Uterus (tissue), 4 donors: ENCODE measurements at places on chromosomes 2 and 18.

DNA sequence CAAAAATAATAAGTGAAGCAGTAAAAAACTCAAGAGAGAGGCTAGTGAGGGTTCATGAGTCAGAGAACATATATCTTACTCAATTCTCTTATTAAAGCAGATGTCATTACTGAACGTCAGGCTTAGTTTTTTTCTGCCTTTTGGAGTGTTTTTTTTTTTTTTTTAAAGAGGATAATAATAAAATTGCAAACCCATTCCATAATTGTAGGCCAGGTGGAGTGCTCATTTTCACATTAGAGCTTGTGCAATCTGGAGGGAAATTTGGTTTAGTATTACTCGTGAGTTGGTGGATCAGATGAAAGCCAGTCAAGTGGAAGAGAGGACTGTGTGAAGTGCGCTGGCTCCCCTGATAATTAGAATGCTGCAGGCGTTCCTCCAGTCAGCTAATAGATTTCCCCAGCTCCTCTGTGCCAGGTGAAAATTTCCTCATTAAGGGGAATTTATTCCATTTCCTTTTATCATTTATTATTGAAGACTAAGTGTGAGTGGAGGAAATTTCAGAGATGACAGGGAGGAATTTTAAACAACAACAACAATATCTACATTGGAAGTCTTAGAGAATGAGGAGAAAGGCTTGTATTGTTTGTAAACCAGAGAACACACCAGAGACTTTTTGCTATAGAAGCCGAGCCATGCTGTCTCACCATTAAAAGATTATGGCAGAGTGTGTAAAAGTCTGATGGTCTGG lies 74.6 kb downstream of the CPS1 start:
- no peak for DNase-seq

DNA sequence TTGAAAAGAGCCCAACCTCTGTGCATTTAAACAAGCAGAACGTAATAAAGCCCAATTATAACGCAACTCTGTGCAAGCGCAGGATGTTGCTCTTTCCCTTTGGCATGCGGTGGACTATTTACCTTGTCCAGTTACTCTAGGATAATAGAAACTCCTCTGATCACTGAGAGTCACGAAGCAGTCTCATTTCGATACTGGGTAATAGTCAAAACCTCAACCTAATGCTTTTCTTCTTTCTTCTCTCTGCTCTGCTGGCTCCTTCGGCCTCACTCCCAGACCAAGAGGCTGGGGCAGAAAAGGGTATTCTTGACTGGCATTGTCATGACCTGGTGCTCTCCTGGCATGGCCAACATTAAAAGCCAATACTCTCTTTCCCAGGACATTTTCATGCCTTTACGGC lies 89.7 kb upstream of the GCFC2 start:
- DNase-seq: no peak

GRCh38 chr2:48600204-48600813 lies 17.3 kb upstream of the GTF2A1L start:
- no peak for DNase-seq

DNA sequence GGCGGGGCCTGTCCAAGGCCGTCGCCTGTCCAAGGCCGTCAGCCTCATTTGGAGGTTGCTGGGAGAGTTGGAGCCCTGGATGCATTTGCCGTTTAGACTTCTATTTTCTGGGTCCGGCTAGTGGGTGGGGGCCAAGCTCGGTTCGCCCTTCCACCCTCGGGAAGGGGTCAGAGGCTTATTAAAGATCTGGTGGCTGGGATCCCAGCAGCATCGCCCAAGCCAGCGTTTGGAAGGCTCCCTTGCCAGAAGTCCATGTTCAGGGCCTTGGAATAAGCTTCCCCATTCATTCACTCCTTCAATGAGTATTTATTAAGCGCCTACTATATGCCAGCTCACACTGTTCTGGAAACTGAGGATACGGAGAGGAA lies 516 bp upstream of the DOCK10 start:
- DNase-seq: no peak

- DNase-seq: no peak
Measured at GRCh38 chr2:67039517-67040103, 357.5 kb upstream of the ETAA1 start.

DNA sequence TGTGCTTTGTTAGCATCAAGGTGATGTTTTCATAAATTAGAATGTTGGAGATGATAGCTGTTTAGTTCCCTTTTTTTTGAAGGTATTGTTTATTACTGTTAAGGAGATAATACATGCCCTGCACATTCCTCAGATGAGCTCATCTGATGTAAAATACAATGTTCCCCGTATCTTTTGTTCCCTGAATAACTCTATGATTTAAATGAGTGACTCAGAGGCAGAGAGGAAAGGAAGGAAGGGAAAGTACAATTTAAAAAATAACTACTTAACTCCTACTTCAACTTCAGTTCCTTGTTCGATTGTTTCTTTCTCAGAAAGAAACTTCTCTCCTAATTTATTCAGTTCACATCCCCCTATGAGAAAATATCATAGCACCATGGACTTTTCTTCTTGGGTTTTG lies 208.7 kb downstream of the KCNE4 start:
- DNase-seq: no peak

- DNase-seq: no peak
Measured at GRCh38 chr18:55404136-55404830, 183.7 kb downstream of the TCF4 start.

GRCh38 chr2:15348636-15349035 lies 212.5 kb downstream of the NBAS start:
- no peak for DNase-seq

- DNase-seq: no peak
Measured at GRCh38 chr2:164561991-164562390, 59.3 kb downstream of the GRB14 start.

- no peak for DNase-seq
Measured at GRCh38 chr2:160956243-160956802, 203.9 kb upstream of the TANK start.

GRCh38 chr18:48781163-48781987 lies 169.4 kb downstream of the SMAD7 start:
- peak; percentile 70 for DNase-seq

DNA sequence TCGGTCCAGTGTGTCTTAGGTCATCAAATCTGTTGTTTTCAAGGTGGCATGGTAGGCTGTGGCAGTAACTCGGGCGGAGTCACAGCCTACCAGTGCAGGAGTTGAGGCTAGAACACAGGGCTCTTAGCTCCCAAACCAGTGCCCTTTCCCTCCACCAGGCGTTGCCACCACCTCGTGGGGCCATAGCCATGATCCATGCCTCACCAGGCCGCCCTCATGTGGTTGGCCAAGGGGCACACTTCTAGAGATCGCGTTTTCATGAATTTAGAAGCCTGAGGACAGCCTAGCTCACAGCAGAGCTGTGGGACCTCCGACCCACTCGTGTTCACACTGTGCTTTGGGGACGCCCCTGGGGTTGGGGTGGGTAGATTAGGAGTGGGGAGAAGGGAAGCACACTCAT lies 10.6 kb downstream of the SEC11C start:
- DNase-seq: no peak

DNA sequence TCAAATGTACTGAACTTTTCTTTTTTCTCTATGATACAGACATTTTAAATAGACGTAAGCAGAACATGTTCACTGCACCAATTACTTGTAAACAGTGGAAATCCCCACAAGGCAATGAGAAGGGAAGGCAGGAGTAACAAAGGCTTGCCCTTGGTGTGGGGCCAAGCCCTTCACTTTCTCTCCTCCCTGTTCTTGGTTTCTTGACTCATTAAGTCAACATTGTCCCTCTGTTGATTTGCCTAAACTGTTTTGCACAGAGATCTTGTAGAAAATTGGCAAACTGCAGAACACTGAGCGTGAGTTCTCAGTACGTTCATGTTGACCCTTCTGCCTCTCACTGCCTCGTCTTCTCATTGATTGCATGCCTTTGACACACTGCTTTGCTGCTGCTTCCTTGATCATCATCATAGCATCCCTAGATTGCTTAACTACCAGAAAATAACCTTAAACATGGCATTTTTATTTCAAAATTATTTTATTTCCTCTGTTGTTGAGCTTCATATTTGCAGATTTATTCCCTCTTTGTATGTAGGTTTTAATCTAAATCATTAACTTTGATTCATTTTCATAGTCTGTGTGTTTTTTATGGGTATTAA lies 257.7 kb downstream of the PTGR3 start:
- no peak for DNase-seq

DNA sequence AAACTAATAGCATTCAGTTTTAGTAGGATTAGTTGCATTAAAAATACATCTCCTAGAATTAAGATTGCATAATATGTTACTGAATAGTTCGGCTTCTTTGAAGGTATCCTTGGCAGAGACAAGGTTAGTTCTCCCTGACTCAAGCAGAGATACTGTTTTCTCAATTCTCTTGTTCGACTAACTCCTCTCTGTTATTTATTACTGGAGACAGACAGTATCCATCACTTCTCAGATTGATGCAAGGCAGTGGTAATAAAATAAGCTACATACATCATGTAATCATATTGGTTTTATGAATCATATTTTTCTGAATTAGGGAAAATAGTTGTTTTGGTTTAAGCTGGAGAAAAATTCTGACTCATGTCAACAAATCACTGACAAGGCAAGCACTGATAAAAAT lies 134.8 kb downstream of the SLC8A1 start:
- no peak for DNase-seq

GRCh38 chr2:47708801-47709499 lies 74.0 kb upstream of the MSH6 start:
- DNase-seq: no peak

DNA sequence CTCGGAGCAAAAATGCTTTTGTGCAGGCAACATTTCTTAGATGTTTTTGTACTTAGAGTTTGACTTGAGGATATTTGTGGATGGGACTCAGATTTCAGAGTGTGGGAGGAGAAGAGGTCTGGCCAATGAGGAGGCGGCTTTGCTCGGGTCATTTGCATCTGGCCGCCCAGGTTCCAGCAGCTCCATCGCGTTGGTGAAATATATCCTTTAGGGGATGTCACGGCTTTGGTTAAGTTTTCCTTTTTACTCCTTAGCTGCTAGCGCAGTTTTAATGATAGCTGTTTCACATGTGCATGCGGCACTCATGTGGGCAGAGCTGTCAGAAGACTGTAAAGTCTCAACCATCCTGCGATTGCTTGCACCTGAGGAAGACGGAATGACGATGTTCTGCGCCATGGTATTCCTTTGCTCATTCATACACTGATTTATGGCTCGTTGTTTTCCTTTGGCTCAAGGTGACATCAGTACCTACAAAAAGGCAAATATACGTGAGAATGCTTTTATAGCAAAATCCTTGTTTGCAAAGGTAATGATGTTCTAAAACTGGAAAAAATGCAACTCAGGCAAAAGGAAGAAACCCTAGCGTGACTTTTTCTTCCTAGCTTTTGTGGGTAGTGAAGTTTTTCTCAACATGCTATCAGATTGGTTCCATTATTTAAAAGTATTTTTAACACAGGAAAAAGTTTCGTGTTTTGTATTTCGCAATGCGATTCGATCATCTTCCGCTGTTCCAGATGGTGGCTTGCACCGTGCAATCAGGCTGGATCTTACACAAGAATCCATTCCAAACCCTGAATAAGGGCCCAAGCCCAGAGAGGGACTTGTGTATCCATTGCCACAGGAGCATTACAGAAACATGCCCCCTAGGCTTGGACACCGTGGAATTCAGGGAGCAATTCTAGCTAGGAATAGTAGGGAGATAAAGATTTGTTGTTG lies 70.5 kb upstream of the ZNF516 start:
- DNase-seq: peak; percentile 86

GRCh38 chr2:134892282-134893035 lies 26.2 kb upstream of the CCNT2 start:
- DNase-seq: no peak

- no peak for DNase-seq
Measured at GRCh38 chr2:212842544-212843185, 304.1 kb upstream of the ERBB4 start.

GRCh38 chr2:70772486-70773155 lies 4.6 kb upstream of the ADD2 start:
- no peak for DNase-seq

- DNase-seq: no peak
Measured at GRCh38 chr2:105868060-105868459, 123.3 kb downstream of the NCK2 start.

DNA sequence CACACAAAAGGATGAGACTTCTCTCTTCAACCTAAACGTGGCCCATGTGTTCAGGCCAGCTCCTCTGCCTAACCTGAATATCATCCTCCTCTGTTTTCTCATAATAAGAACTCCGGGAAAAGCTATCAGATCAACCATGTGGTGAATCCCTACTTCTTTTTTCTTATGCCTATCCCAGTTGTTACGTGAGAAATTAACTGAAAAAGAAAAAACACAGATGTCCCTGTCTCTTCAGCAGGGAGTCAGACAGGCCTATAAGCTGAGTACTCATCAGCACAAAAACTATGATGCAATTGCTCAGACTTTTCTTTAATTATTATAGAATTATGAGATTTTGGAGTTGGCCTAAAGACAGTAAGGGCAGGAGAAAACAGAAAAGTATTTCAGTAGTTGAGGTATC lies 613.0 kb upstream of the FSHR start:
- DNase-seq: no peak

- no peak for DNase-seq
Measured at GRCh38 chr2:29449499-29449898, 334.3 kb downstream of the CLIP4 start.

DNA sequence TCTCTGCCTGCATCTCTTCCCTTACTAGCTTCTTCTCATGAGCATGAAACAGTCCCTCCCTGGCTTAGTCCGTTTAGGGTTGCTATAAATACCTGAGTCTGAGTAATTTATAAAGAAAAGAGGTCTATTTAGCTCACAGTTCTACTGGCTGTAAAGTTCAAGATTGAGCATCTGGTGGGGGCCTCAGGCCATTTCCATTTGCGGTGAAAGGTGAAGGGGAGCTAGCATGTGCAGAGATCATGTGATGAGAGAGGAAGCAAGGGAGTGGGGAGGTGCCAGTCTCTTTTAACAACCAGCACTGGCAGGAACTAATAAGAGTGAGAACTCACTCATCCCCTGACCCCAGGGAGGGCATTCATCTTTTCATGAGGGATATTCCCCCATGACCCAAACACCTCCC lies 26.8 kb downstream of the RHBDD1 start:
- no peak for DNase-seq

GRCh38 chr2:47016172-47016913 lies 100.7 kb upstream of the MCFD2 start:
- DNase-seq: no peak

- DNase-seq: peak; percentile 65
Measured at GRCh38 chr2:170017860-170018532, 160.0 kb upstream of the MYO3B start.

GRCh38 chr18:79720359-79720733 lies 40.7 kb downstream of the CTDP1 start:
- no peak for DNase-seq

- DNase-seq: no peak
Measured at GRCh38 chr2:152097801-152098495, 896 bp downstream of the CACNB4 start.

- peak; percentile 94 for DNase-seq
Measured at GRCh38 chr2:27148801-27149439, at the start of gene TCF23. TCF23 (plus strand) TSS chr2:27149004; CDS start chr2:27149134, 130 bp downstream.

DNA sequence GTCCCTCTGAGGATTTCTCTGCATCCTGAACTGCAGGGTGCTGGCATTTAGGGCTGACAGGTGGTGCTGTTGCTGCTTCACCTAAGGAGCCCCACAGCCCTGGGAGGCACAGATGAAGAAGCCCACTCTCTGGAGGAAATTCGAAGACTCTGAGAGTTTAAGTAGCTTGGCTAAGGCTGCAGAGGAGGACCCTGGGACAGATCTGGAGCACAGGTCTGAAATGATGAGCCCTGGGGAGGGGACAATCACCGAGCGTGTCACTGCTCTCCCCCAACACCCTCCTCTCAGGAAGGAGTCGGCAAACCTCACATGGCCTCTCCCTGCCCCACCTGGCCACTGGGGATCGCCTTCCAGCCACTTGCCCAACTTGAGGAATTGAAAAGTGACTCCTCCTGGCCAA lies 18.6 kb downstream of the CYP27C1 start:
- DNase-seq: no peak
